Substantia nigra (tissue), 51 donors: ENCODE measurements at places on chromosomes 6 and 20.

GRCh38 chr6:135557582-135557981 is 60.0 kb upstream of the AHI1 start:
- DNase-seq = no peak

DNA sequence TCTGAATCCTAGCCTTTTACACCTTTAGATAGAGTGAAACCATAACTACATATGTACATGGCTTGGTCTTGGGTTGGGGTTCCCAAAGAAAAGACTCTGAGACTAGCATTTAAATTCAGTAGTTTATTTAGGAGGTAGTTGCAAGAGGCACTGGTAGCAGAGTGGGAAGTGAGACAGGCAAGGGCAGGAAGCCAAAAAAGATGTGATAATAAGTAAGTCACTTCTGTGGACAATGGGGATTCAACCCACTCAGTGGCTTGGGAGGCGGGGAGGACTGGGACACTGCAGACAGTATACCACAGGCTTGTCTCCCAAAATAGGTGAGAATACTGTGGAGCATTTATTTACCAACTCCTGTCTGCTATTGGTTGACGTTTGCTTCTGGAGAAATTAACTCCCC is 131.9 kb downstream of the SLC24A3 start:
- DNase-seq = no peak

DNA sequence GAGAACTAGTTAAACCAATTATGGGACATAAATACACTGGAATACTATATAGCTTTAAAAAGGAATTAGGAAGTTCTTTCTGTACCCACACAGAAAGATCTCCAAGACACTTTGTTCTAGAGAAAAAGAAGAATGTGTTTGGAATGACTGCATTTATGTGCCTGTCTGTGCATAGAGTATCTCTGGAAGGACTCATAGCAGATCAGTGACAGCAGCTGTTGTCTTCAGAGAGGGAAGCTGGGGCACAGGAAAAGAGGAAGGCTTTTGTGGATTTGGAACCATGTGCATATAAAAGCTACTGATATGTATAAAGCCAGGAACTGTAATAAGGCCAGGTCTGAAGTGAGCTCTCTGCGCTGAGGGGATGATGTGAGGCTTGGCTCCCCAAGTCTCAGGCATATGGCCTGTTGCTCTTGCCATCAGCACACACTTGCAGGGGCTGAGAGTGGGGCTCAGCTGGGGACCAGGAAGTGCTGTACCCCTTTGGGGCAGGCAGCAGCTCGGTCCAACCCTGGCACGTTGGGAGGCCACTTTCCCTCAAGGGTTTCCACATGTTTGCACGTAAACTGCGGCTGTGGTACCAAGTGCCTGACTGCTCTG is 31.8 kb upstream of the CCDC167 start:
- no peak for DNase-seq

DNA sequence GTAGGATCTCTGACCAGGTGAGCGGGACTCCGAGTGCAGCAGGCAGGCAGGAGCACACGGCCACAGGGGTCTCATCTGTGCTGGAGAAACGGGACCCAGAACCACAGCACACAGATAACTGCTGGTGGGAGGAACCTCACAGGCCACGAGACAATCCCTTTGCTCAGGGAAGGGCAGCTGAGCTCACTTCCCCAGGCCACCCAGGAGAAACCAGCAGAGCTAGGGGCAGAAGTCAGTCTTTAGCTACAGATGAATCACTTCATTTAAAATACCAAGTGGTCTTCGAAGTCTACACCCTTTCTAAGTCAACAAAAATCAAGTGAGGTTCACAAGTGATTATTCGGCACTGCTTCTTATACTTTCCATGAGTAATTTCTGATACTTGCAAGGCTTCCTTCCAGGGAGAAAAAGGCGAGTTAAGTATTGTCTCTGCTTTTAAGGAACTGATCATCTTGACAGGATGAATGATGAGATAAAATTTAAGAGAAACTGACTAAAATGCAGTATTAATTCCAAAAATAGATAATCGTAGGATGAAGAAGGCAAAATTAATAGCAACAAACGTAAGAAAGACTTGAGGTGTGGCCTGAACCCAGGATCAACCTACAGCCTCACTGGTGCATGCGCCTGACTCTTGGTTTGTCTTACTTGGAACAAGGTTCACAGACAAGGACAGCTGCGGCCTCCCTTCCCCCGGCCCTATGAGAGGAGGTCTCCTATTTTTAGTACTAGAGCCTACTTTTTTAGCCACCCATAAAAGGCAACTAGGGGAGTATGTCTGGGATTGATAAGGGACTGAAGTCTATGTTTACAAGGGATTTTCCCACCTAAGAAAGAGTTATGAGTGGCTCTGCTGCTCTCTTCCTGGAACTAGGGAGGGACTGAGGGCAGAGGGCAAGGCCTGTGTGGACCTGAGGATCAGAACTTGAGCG is 233.6 kb downstream of the TTLL2 start:
- no peak for DNase-seq

GRCh38 chr6:105929626-105930025 is 156.5 kb upstream of the PRDM1 start:
- no peak for DNase-seq
